Stimulated activated CD4-positive, alpha-beta T cell treated with anti-CD3 and anti-CD28 coated beads, Interleukin-12 subunit alpha, Interleukin-12 subunit beta, amount 100 ng/mL, for 4 hours (primary cell): ENCODE measurements at places on chromosomes 3 and 15.

DNA sequence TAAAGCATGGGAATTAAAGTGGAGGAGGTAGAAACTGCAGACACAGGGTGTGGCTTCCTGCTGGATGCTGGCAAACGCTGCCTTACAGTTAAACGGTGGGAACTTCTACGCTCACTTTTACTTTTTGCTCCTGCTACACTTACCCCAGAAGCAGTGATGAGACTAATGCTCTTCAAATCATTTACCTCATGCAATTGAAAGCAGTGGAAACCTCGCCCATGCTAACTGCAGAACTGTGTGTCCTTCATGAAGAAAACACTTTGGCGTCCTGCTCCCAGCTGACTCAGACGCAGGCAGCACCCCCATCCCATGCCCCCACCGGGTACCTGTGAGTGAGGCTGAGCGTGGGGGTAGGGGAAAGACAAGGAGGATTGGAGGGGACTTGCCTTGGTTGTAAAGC, 31.8 kb downstream of the UPK1B start:
- no peak for DNase-seq

GRCh38 chr15:69499521-69500211, 47.0 kb downstream of the RPLP1 start:
- DNase-seq, result no peak

- DNase-seq, result no peak
These were observed 12.8 kb downstream of the SYNM start for GRCh38 chr15:99117563-99118257.

- no peak for DNase-seq
These were observed 40.4 kb upstream of the IQSEC1 start for GRCh38 chr3:13113346-13114330.

- DNase-seq, result no peak
These were observed 263.9 kb upstream of the C2CD4B start for GRCh38 chr15:62428851-62429598.
